Anterior cingulate cortex (tissue), 58 donors: ENCODE measurements at places on chromosomes 5 and 9.

DNA sequence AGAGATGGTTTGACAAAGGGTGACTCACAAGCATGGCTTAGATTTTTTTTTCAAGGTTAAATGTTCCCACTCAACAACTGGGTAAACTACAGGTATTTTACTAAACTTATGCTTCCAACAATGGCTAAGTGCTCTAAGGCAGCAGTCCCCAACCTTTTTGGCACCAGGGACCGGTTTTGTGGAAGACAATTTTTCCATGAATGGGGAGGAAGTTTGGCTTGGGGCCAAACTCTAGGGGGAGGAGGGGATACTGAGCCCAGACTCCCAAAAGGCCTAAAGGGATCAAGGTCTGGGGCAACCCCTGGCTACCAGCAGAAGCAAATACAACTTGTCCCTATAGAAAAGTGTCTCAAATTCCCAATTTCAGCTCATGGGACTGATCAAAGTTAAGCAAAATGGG is 32.0 kb upstream of the HSD17B3 start:
- DNase-seq, result no peak

- DNase-seq, result no peak
Measured at GRCh38 chr5:117191251-117191650, 616.6 kb upstream of the SEMA6A start.

DNA sequence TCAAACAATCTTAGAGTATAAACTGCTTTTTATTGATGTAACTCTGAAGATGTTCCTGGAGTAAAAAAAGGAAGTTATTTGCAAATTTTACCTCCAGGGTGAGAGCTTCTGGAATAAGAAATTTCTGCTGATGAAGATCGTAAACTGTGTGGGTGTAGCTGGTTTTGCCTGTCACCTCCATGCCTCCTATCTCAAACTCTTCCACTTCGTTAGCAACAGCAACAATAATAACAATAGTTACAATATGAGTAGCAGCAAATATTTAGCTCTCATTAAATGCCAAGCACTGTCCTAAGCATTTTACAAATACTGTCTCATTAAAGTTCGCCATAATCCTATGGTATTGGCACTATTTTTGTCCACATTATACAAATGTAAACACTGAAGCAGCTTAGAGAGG is 57.9 kb downstream of the GCNT1 start:
- no peak for DNase-seq

DNA sequence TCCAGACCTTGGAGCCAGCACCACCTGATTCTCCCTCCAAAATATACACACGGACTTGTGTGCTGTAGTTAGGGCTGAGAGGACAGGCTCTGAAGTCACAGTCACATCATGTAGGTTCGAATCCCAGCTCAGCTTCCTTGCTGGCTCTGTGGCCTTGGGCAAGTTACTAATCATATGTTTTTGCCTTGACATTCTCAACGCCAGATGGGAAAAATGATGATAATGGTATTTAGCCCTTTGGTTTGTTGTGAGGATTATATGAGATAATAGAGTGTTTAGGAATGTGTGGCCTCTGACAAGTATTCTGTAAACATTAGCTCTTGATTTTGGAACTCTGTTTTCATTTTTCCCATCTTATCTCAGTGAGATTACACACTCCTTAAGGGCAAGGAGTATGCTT is 72.5 kb downstream of the PLAC8L1 start:
- DNase-seq, result no peak

DNA sequence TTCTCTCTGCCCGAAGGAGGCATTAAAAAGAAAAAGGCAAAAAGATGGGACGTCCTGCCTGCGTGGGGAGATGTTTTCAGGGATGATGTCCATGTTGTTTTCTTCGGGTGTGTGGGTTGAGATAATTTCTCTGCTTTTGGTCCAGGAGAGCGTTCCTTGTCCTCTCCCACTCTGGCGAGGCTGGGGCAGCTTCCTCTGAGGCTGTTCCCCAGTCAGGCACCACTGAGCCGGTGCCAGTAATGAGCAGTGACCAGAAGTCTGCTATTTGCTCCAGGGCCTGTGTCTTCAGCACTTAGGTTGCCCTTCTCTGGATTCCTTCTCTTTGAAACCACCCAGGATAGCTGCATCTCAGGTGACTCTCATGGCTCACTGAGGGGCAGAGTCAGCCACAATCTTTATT is 71.5 kb downstream of the ACER2 start:
- no peak for DNase-seq

DNA sequence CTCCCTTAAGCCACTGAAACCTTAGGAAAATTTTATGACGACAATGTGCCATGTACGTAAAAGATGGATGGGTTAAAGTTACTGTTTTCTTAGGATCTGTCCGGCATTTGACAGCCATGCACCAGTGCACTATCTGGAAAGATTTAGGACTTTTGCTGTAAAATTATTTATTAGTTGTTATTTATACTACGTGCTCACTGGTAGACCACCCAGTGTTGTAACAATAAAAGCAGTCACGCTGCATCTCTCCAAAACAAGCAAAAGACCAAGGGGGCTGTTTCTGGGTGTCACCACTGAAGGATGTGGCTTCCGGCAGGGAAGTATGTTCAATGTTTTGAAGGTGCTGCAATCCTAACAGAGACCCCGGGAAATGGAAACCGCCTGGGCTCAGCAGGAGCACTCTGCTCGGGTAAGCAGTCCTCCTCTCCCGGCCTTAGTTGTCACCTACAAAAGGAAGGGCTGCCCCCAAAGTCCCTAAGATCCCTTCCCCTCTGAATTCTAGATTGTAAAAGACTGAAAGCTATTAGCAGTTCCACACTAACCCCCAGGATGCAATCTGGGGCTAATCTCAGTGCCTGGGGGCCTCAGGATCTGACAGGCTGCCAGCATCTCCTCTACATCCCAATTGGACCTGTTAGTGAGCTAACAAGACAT is 38.6 kb downstream of the SAXO1 start:
- DNase-seq, result no peak

DNA sequence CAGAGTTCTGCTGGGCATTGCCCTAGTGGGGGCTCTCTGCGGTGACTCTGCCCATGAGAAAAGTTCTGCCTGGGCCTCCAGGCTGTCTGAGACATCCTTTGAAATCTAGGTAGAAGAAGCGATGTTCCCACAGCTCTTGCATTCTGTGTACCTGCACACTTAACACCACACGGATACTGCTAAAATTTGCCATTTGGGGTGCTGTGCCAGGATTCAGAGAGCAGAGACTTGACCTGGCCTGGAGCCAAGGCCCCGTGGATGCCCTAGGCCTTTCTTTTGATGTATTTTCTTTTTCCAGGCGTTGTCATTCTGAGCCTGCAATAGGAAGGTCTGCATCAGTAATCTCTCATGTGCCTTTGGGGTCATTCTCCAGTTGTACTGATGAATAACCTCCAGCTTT is 89.3 kb upstream of the IL12B start:
- no peak for DNase-seq

DNA sequence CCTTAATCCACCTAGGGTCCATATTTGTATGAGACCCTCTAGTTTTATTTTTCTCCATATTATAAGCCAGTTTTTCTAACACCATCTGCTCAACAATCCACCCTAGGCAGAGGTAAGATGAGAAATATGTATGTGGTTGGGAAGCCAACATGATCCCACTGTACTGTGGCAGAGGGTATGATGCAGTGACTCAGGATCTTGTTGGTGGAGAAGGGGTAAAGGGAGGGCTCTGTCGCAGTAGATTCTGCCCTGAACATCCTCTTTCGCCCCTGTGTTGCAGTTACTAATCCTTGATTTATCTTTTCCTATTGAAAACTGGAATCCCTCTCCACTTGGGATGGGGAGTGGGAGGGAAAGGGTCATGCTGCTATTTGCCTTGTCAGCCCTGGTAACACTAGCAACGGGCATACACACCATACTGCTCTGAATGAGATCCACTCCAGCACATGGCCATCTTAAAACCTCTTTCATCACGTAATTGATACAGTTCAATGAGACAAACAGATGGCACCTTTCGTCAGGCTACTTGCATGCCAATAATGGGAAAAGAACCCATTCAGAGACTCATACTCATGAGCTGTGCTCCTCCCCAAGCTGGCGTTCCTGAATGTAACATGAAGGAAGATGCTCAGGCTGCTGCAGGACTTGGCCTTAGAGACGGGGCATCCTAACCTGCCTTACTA is 63.0 kb downstream of the ADAMTS12 start:
- DNase-seq, result no peak

- DNase-seq, result no peak
Measured at GRCh38 chr5:138339464-138339863, 1.4 kb downstream of the FAM53C start.

DNA sequence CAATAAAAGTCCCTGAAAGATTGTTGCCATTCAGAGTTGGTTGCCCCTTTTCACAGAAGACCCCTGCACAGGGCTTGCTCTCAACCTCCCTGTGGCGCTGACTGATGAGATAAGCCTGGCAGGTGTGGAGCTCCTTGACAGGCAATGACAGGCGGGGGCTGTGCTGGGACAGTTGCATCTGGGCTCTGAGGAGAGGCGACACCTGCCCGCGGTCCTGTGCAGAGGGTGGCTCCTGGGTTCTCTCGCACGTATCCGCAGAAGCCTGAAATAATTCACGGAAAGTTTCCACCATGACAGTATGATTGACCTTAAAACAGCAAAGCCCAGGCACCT is 19.8 kb upstream of the EXOC3 start:
- DNase-seq, result no peak

DNA sequence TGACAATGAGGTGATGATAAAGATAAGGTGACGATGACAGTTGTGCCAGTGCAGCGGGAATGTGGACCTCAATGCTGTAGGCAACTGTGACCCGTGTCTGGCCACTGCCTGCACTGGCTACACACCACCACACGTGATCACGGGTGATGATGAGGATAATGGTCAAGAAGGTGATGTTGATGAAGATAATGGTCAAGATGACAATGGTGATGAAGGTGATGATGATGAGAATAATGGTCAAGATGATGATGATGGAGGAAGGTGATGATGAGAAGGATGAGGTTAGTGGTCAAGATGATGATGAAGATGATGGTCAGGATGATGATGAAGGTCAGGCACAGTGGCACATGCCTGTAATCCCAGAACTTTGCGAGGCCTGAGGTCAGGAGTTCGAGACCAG is 30.7 kb upstream of the AIF1L start:
- no peak for DNase-seq

- DNase-seq, result no peak
Measured at GRCh38 chr5:144144956-144145751, 25.3 kb downstream of the YIPF5 start.

DNA sequence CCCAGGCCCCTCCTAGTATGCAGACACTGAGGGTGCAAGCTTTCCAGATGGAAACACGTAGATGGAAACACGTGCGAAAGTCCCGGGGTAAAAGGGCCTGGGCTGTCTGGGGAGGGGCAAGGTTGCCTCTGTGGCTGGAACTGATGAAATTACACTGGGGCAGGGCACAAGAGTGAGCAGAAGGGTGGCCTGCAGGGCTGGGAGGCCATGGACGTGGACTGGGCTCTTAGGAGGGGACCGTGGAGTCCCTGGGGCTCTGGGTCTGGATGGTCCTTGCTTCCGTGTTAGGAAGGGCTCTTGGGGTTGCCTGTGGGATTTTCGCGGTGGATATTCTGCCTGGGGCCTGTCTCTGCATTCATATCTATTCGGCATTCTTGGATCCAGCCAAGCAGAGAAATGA is 63.3 kb downstream of the IRX1 start:
- no peak for DNase-seq

DNA sequence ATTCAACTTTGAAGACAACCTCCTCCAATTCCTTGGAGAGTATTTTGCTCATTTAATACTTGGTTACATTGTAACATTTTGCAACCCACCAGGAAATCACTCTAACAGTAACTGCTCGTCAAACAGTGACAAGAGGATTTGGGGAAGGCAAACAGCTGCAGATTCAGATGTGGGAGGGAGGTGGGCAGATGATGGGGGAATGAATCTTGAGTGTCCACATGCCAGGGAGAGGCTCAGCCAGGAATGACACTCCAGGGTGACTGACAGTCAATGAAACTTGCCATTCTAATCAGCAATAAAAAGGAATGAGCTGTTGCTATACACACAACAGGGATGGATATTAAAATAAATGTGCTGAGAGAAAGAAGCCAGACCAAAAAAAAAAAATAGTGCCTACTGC is 97.7 kb upstream of the ANKRD55 start:
- no peak for DNase-seq

DNA sequence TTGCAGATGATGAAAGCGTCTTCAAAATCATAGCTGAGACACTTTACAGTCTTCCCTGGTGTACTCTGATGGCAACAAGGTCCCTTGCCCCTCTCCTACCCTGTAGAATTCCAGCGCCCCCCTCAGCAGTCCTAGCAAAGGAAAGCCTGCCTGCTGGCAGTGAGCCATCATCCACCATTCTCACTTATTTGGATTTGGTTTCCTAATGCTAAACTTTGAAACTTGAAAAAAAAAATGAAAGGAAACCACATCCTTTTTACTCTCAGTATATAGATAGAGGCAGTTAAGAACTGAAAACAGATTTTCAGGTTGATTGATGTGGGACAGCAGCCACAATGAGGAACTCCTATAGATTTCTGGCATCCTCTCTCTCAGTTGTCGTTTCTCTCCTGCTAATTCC is at the start of gene GZMA:
Gene GZMA, plus strand, starts transcription at position 299 of the 400 bp plus-strand sequence. Its CDS starts 37 bp downstream, at position 336.
- DNase-seq, result no peak

DNA sequence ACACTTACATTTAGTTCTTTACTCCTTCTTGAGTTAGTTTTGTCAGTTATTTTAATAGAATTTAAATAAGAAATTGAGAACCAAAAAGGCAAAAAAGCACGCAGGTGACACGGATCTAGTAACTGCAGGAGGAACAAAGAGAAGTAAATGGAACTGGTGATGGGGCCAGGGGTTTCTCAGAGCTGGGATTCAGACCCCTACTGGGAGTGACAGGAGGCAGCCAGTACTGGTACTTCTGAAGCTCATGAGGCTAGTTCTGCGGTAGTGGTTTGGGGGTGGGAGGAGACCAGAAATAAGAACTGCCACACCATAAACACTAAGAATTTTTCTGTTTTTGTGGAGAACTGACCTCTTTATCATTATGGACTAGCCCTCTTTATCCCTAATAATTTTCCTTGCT is 48.2 kb downstream of the OXCT1 start:
- DNase-seq, result no peak

DNA sequence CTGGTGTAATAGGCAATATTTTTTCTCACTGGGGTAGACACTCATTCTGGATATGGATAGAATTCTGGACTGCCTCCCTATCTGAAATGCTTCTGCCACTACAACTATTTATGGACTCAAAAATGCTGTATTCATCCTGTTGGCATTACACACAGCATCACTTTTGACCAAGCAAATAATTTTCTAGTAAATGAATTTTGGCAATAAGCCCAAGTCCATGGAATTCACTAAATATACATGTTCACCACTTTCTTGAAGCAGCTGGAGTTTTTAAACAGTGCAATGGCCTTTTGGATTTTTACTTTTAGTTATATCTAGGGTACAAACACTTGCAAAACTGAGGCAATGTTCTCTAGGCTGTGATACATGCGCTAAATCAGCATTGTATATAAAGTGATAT is 724.9 kb upstream of the EDIL3 start:
- no peak for DNase-seq

DNA sequence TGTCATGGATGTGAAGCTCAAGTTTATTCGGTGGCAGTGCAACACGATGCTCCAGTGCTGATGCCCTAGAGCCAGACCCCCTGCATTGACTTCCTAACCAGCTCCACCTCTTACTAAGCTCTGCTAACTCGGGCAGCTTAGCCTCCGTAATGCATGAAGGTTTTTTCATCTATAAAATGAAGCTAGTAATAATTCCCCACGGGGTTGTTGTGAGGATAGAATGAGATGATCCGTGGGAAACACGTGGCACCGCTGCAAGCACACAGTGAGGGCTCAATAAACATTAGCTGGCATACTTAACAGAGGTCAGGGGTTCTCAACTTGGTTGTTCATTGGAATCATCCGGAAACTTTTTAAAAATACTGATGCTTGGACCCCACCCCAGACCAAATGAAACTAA is 6.8 kb downstream of the ENC1 start:
- DNase-seq, result no peak
